Neural crest cell (in vitro differentiated cells): ENCODE measurements at places on chromosomes 4 and X. TPM values are rescaled to one million over a fixed set of nuclear protein-coding genes. Genes with fewer than 3 reads are reported as not detected.

- DNase-seq: no peak
These were observed 165.1 kb downstream of the AFAP1 start for GRCh38 chr4:7774301-7775294.

DNA sequence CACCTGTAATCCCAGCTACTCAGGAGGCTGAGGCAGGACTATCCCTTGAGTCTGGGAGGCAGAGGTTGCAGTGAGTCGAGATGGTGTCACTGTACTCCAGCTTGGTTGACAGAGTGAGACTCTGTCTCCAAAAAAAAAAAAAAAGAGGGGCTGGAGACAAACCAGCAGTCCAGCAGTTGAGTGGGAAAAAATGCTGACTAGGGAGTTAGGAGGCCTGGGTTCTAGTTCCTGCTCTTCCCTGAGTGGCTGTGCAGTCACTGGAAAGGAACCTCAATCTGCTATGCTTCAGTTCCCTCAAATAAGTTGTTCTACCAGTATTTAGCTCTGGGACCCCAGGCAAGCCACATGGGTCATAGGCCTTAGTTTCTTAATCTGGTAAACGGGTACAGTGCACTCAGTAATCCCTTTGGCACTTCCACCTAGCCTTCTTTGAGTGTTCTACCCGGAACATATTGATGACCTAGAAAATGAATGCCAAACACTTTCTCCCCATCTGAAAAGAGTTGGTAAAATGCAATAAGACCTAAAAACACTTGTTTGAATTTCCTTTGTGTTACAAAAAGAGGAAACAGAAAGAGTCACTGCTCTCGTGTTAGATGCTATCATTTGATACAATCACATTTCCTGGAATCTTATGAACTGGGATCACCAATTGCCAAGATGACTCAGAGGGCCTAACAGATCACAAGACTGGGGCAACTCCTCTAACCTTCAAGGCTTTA, 99.3 kb upstream of the EGFL6 start:
- no peak for DNase-seq

The CFI gene
- total RNA-seq: not detected in 2 replicates

- no peak for DNase-seq
These were observed 203.2 kb downstream of the PTTG2 start for GRCh38 chr4:38163216-38164006.

The TCEAL2 gene
- total RNA-seq: 4.4 and 5.0 TPM in 2 replicates

DNA sequence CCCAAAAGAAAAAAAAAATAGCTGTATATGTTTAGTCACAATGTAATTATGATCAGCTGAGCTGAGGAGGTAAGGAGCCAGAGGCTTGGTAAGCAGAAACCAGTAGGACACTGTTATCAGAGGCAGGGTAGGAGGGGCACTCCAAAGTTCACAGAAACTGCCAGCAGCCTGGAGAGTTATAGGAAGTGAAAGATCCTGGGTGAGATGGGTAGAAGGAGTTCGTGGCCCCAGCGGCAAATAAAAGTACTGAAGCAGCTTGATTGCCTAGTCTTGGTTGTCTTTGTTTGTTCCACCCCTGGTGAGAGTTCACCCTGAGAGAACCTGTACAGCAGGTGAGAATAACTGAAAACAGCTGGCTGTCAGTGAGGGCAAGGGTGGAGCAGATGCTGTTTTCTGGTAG, 340.8 kb downstream of the ADGRL3 start:
- DNase-seq: no peak

- DNase-seq: no peak
These were observed 22.3 kb downstream of the COL4A6 start for GRCh38 chrX:108415891-108416290.

DNA sequence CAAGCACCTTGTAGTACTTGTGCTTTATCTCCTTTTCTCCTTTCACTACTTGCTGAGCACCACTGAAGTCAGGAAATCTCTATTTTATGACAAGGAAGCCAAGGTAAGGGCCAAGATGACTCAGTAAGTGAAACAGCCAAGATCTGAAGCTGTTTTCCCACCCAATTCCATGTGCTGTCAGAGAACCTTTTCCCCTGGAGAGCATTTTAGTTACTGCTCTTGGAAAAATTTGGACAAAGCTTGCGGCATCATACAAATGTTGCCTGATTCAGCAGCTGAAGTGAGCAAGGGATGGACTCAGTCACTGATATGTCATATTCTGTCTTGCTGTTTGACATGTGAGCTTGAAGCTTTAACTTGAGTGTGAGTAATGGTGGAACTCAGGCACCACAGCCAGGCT, 391.4 kb downstream of the RAB28 start:
- no peak for DNase-seq

The CRMP1 gene
- 245 and 251 TPM in 2 replicates for total RNA-seq

GRCh38 chr4:127335073-127335620, 297.6 kb upstream of the INTU start:
- DNase-seq: no peak

The NPY5R gene
- 0.12 and 0.20 TPM in 2 replicates for total RNA-seq

The GRPR gene
- 0.68 and 0.71 TPM in 2 replicates for total RNA-seq

The ERVMER34-1 gene
- 3.2 and 3.3 TPM in 2 replicates for total RNA-seq

- DNase-seq: no peak
These were observed 7.6 kb upstream of the DLG3 start for GRCh38 chrX:70437011-70437410.

DNA sequence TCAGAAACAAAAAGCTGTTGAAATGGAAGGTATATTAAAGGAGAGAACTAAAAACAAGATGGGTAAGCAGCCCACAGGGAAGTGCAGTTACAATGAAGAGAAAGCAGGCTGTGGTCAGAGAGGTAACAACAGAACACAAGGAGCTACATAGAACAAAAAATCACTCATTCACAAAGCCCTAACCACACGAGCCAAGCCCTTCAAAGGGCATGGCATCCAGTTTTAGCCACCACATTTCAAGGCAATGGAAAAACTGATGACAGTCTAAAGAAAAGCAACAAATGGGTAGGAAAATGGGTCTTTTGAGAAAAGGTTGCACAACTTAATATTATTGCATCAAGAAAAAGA, 37.5 kb downstream of the KDR start:
- DNase-seq: no peak

The CNGA1 gene
- not detected in 2 replicates for total RNA-seq

GRCh38 chrX:18368402-18368801, 13.9 kb upstream of the SCML2 start:
- no peak for DNase-seq

DNA sequence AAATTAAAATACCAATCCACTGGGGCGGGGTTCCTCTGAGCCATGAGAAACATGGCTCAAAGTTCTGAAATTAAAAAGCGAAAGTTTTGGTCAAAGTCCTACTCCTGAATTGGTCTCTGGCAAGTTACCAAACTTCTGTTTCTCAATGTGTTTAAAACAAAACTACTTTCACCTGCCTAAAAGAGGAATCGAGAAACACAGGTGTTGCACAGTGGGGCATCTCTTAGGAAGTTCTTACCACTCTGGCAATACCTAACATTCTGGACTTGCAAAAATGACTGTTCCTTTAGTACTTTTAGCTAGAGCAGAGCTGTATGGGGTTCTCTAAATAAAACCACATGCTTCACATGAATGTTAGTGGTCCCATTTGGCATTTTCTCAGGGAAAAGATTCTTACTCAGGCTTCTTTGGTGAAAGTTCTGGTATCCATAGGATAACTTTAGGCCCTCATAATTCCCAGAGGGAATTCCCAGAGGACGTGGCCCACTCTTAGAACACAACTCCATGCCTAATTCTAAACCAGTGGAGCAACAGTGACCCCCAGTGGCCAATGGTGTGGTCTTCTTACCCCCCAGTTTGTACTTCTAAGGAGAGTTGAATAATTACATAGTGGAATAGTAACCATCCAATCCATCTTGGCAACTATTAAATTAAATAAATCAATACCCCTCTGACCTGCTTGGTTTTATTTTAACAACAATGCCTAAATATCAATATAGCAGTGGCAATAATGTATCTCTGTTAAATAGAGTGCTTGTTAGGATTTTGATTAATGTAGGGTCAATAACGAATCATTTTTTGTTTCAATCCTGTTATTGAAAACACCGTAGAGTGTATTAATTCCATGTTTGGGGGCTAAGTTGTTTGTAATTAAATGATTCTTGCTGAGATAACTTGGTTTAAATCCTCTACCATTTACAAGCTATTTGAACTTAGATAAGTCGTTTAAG, 21.9 kb downstream of the BMP3 start:
- peak; percentile 70 for DNase-seq

DNA sequence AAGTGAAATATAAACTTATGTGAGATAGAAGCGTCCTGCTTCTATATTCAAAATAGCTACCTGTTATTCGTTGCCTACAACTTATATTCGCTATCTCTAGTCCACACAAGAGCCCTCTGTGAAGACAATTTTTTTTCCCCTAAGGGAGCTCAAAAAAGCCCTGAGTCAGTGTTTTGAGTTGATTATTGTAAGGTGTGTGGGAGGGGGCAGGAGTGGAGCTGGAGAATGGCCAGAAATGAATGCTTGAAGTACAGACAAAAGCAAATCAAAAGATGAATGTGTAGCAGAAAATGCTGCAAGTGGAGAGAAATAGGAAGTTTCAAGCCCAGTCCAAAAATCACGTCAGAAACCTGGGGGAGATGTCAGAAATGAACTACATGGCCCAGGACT, 655.0 kb upstream of the LCORL start:
- DNase-seq: no peak

DNA sequence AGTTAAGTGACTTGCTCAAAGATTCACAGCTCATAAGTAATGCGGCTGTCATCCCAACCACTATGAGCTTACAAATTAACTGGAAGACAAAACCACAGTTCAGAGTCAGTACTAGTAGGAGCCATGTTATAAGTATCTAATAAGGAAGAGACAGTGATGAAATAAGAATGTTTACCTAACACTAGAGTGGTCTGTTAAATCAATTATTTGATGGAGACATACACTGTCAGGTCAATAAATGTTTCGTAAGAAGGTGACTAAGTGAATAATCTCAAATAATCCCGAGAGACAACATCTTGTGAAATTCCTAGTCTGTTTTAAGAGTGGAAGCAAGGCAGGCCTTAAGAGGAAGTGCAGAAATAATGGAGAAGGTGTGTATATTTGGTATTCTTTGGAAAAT, 25.8 kb upstream of the AMELX start:
- no peak for DNase-seq

- DNase-seq: no peak
These were observed 222.9 kb downstream of the ARHGAP24 start for GRCh38 chr4:85697854-85698253.

The PF4V1 gene
- total RNA-seq: not detected in 2 replicates

The ARHGEF38 gene
- not detected in 2 replicates for total RNA-seq

The CTAG1A gene
- not detected in 2 replicates for total RNA-seq

DNA sequence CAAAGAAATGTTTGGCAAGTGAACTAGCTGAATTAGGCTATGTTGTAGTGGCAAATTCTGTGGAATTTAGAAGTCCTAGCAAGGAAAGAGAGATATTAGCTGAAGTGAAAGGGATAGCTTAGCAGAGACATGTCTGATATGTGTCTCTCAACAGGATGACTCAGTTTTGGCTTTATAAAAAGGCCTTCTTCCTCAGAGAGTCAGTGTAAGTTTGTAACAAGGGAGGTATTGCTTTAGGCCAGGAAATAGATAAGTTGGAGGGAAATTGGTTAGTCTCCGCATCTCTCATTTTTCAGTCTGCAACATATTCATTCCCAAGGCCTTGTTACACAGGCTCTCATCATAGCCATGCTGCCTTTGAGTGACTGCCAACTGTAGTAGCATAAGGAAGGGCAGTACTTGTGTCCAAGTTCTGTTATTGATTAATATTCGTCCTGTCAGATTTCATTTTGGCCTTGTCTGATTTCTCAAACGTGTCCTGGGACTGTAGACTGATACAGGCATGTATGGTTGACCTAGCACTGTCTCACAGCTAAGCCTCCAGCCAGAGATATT, 4.0 kb downstream of the TMEM164 start:
- DNase-seq: no peak

DNA sequence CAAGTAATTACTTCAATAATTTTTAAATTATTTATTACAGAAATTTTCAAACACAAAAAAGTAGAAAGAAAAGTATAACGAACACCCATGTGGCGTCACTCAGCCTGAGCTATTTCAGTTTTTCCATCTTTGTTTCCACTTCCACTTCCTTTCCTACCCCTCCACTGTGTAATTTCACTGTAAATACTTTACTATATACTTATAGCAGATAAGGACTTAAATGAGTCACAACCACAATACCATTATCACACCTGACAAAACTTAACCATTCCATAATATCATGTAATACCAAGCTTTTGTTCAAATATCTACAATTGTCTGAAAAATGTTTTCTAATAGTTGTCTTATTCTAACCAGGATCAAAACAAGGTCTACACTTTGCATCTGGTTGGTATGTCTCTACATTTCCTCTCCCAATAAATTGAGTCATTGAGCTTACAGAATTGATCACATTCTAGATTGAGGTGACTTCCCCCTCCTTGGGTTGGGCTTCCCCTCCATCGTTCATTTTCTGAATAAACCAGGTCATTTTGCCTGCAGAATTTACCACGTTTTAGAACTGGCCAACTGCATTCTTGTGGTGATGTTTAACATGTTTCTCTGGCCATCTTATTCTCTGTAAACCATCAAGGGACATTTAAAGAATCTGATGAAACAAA, 48.7 kb downstream of the ATP10D start:
- no peak for DNase-seq

GRCh38 chrX:13440176-13440575, 120.3 kb upstream of the ATXN3L start:
- DNase-seq: no peak

The AP1S2 gene
- 136 and 141 TPM in 2 replicates for total RNA-seq

DNA sequence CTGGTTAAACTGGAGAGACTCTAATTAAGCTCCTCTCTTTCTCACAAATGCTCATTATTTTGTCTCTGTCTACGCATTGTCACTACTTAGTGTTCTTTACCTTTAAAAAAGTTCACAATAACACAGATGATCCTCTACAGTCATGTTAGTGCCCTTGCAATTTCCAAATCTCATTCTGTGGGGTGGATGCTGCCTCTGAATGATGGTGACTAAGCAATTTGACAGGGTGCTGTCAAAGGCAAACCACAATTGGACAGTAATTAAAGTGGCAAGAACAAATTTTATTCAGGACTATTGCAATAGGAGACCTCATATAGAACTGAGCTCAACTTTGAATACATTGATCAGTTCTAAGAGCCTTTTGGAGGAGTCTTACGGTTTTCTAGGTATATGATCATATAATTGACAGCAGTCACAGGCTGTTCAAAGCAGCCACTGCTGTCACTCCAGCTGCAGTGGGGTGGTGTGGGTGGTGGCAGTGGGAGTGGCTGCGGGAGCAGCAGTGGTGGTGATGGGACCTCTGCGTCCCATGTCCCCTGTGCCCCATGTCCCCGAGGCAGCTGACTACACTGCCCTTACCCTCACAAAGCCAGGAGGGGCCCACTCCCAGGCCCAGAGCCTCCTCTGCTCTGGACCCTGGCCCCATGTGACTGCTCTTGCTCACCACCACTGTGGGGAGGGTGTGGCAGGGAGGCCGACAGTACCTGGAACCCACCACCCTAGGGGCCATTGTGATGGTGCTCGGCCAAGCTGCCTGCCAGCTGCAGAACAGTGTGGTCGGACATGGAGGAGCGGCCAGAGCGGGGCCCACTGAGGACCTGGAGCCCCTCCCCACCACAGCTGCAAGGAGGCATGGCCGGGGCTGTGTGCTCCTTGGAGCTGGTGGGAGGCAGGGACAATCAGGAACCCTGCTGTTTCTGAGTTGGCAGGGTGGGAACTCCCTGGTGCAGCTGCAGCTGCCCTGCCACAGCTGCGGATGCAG, 30.4 kb upstream of the PAGE1 start:
- DNase-seq: no peak

- DNase-seq: no peak
These were observed 299.5 kb downstream of the MAPK10 start for GRCh38 chr4:86060341-86060740.

- DNase-seq: no peak
These were observed 132.7 kb upstream of the ADGRL3 start for GRCh38 chr4:61067381-61067780.

- DNase-seq: no peak
These were observed 1382.7 kb downstream of the PCDH7 start for GRCh38 chr4:32102896-32103295.

- DNase-seq: no peak
These were observed 33.0 kb upstream of the ANXA3 start for GRCh38 chr4:78518561-78518960.
